ENCODE measurements at places on chromosomes 12 and 14.
A peak's percentile ranks its signal among the peaks of the same experiment; 100 is the strongest.

- DNase-seq = no peak
Observed at GRCh38 chr12:59131462-59131861, 211.2 kb upstream of the LRIG3 start.

- no peak for DNase-seq
Observed at GRCh38 chr12:50639721-50640120, 124.2 kb upstream of the ATF1 start.

GRCh38 chr12:12195081-12195480, 71.8 kb downstream of the LRP6 start:
- DNase-seq = no peak

GRCh38 chr12:5599378-5599777, 167.5 kb downstream of the NTF3 start:
- DNase-seq = no peak

DNA sequence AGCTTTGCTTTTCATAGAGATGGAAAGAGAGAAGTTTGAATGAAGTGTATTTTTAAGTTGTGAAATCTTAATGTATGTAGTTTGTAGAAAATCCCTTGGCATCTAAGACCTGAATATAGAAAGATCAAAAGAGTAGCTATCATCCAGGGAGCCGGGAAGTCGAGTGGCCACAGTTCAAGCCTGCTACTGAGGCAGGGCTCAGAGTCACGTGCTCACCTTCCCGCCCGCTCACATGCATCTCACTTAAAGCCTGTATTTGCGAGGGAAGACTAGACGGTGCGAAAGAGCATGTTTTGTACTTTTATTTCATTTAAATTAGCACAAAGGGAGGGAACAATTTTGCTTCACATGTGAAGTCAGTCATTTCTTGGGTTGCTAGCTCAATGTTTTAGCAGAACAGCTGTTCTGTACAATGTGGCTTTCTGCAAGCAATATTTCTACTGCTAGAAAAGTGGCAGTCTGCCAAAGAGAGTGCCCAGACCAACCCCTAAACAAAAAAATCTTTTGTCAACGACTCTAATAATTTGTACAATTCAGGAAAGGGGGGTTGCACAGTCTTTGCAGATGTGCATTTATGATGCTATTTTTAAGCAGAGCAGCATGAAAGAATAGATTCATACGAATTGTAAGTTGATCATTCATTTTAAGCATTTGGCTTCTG, 290.7 kb downstream of the NPAS3 start:
- DNase-seq = peak; percentile 27

GRCh38 chr14:101365329-101366158, 195.8 kb upstream of the DIO3 start:
- no peak for DNase-seq

DNA sequence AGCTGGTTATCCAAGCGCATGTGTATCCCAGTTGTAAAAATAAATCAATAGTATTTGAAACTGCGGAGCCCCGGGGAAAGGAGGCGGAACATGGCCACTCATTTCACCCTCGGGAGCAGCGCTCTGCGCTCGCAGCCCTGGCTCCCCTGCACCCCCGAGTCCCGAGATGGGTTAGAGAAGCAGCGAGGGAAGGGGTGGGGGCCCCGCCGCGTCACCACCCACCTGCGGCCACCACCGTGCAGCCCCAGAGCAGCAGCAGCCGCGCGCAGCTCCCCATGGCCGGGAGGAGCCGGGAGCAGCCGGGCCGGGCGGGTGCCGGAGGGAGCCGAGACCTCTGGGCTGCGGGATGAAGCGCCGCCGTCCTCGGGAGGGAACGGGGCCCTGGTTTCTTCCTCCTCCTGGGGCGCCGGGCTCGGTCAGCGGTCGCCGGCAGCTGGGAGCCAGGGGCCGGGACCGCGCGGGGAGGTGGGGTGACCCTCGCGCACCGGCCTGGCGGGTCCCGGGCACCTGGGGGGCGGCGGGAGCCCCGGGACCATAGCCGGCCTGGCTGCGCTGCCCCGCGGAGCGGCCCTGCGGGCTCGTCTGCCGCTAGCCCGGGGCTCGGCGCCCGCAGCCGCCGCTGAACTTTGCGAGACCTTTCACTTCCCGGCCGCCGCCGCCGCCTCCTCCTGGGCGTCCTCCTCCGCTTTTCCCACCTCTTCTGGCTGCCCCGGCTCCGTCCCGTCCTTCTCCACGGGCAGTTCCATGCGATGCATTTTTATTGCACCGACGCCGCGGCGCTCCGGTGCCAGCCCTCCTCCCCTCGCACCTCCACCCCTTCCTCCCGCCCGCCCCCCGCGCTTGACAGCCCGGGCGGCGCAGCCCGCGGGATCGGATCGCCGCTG, at the start of gene NTN4:
TSS of gene NTN4 (minus strand) at position 732 of the 884 bp plus-strand sequence. CDS start at position 277, 455 bp downstream.
- no peak for DNase-seq

DNA sequence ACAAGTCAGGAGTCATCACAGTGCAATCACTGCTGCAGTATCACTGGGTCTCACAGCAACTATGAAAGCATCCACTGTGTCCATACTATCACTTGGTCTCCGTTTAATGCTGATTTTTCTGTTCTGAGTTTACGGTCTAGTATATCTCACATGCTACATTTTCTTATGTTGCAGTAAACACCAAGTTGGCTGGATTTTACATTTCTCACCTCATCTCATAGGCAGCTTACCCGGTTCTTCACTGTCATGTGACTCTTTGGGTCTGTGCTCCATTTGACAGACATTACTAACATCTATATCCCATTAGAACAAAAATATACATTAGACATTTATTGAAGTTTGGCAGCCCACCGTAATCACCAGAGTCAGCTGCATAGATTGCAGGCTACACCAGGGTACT, 115.7 kb upstream of the PRMT8 start:
- no peak for DNase-seq

DNA sequence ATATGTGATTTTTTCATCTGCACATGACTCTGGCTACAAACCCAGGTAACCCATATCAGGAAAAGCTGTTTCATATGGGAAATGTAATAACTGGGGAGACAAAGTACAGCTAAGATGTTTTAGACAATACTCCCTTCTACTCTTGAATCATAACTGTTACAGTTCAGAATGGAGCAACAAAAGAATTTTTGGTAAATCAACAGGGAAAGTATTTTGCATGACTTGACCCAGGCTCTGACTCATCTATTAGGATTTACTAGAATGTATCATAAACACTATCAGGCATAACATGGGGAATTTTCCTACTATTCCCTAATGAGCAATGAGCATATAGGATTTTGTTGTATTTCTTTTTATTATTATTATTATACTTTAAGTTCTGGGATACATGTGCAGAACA, 553.0 kb downstream of the SLC16A7 start:
- DNase-seq = no peak

- DNase-seq = no peak
Observed at GRCh38 chr12:87310126-87310525, 719.1 kb downstream of the C12orf50 start.

GRCh38 chr14:95156161-95157047, 925 bp downstream of the DICER1 start:
- no peak for DNase-seq

DNA sequence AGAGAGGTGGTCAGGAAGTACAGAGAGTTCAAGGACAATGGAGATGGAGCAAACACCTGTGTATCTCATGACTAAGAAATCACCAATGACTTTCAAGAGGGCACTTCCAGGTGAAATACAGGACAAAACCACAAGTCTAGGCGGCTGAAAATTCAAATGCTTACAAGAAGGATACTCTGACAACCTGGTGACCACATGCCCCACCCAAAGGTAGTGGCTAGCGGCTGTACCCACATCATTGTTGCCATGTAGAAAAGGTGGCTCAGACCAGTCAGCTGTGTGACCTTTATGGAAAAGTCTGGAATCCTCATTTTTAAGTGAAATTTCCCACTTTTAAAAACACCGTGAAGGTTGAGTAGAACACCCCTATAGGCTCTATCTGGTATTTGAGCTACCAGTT, 48.6 kb upstream of the FRS2 start:
- DNase-seq = no peak

- no peak for DNase-seq
Observed at GRCh38 chr12:115172521-115172920, 488.5 kb upstream of the TBX3 start.

- no peak for DNase-seq
Observed at GRCh38 chr14:21038441-21039422, 3.4 kb upstream of the RNASE7 start.

DNA sequence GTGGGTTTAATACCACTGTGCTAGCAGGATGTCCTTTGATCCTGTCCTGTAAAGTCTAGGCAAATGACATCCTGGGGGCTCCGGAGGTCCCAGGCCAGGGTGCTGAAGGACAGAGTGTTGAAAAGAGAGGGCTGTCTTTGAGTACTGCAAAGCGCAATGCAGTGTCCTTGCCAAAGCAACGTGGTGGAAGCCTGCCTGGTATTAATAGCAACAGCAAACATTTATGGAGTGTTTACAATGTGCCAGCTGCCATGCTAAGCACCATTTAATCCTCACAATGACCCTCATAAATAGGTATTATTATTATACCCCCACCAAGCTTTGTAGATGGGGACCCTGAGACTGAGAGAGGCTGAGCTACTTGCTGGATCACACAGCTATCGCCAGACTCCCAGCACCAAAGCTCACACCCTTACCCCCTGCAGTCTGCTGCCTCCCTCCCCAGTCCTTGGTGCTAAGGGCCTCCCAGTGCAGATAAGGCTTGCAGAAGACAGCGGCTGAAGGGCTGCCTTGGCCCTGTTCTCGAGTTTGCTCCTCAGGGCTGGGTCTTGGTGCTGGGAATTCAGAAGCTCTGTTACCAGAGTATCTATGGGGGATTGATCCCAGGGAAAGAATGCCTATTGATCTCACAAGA, 427.7 kb downstream of the FUT8 start:
- DNase-seq = no peak

- DNase-seq = no peak
Observed at GRCh38 chr14:104389326-104390220, 190.0 kb upstream of the C14orf180 start.

DNA sequence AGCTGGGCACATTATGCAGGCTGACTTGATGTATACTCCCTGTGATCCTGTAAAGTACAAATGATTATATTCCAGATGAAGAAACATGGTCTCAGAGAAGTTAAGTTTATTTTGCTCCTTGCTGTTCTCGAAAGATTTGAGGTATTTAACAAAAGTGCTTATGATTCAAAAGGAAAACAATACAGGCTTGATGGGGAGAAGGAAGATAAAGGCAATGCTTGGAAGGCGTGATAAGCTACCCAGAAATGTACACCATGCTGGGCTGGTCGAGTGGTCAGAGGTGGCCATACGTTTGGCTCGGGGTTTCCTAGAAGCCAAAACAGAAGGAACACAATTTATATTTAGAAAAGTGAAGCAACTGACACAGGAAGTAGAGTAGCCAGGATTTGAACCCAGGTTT, 201.0 kb downstream of the KTN1 start:
- no peak for DNase-seq

DNA sequence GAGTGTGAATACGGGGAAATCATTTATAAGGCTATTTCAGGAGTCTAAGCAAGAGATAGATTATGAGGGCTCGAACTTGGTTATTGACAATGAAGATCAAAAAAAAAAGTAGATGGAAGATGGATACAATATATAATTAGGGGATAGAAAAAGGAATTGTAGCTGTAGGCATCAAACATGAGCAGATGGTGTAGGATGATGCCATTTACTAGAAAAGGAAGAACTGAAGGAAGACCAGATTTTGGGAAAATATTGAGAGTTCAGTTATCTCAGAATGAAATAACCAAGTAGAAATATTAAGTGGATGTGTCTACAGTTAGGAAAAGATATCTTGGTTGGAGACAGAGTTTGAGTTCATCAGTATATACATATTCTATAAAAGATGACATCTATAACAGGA, 109.6 kb downstream of the CNTN1 start:
- no peak for DNase-seq

DNA sequence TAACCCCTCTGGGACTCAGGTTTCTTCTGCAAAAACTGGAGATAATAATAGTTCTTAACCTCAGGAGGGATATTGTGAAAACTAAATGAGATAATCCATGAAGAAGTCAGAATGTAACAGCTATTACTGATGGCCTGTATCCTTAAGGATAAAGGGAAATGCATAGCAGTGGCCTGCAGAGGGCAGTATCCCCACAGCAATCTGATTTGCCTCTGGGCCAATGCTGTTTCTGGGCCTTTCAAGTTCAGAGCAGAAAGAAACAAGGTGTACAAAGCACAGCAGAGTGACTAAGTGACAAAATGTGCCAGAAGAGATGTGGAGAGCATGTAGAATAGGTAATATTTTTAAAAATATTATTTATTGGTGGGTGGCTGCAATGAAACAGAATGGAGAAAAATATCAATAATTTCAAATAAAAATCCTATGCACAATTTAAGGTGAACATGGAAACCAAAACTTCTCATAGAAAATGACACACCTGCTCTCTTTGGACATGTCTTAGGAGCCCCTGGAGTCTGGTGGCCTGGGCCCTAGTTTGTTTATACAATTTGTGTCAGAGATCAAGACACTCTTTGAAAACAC, 90.3 kb downstream of the C12orf75 start:
- peak; percentile 49 for DNase-seq

- DNase-seq = no peak
Observed at GRCh38 chr14:101123618-101124510, 220.3 kb upstream of the RTL1 start.

- DNase-seq = no peak
Observed at GRCh38 chr12:2395354-2395977, 342.7 kb downstream of the CACNA1C start.

DNA sequence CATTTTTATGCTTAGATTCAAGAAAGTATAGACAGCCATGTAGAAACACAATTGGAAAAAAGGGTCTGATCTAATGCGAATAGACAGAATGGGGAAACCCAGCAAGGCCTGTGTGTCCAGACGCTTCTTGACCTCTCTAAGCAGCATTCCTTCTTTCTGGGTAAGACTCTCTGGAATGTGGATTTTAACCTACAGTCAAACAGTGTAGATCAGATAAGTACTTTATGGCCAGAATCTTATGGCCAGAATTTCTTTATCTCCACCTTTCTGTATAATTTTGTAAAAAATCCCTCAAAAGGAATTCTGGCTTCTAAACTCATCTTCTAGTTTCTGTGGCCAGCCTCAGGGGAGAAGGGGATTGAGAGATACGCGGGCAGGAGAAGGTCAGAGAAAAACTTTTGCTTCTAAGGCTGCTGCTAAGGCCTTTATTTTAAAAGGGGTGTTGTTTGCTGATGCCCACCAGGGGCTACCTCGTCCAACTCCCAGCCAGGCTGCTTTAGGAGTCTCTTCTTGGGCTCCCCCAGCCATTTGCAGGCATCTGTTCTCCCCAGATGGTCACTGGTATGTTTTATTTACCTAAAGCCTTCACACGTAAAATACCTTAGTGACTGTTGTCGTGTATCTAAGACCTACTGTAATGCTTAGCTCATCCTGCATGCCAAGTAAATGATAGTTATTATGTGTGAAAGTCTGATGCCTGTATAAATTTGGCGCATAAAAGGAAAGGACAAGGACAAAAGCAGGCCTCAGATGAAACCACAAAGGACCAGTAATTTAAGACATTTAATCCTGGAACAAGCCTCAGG, 68.4 kb downstream of the ANO6 start:
- no peak for DNase-seq

- DNase-seq = no peak
Observed at GRCh38 chr14:94686511-94687160, 74.4 kb downstream of the SERPINA3 start.

DNA sequence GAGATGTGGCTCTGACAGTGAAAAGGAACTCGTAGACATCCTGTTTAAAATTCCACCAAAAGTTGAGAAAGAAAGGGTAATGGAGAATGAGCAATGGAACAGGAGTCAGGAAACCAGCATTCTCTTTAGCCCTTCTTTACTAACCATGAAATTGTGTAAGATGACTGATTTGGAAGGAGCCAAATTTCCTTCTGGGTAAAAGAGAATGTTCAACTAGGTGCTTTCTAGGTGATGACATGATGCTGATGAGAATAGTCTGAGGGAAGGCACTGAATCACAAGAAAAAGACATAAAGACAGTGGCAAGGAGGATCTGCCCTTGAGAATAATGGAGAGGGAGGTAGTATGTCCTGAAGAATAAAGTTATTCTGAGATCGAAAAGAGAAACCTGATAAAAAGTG, 2.2 kb downstream of the TSHR start:
- no peak for DNase-seq
